ENCODE measurements at places on chromosomes 5 and 9. TPM values are rescaled to one million over a fixed set of nuclear protein-coding genes. Genes with fewer than 3 reads are reported as not detected.

The CYFIP2 gene
- 45.1 TPM for total RNA-seq

The SPAAR gene
- total RNA-seq = not detected

The SUSD3 gene
- total RNA-seq = 11.3 TPM

The RAB3C gene
- not detected for total RNA-seq

The ISL1 gene
- total RNA-seq = 1.3 TPM

The PCDHA12 gene
- not detected for total RNA-seq

- DNase-seq = no peak
These were observed 292.1 kb upstream of the RORB start for GRCh38 chr9:74205056-74205455.

GRCh38 chr5:78610636-78611035 lies 37.9 kb downstream of the LHFPL2 start:
- DNase-seq = no peak

GRCh38 chr9:38064842-38065368 lies 4.1 kb downstream of the SHB start:
- no peak for DNase-seq

GRCh38 chr9:35616681-35617459 lies 1.3 kb downstream of the CD72 start:
- DNase-seq = no peak

GRCh38 chr5:66477596-66477995 lies 118.6 kb upstream of the MAST4 start:
- no peak for DNase-seq

DNA sequence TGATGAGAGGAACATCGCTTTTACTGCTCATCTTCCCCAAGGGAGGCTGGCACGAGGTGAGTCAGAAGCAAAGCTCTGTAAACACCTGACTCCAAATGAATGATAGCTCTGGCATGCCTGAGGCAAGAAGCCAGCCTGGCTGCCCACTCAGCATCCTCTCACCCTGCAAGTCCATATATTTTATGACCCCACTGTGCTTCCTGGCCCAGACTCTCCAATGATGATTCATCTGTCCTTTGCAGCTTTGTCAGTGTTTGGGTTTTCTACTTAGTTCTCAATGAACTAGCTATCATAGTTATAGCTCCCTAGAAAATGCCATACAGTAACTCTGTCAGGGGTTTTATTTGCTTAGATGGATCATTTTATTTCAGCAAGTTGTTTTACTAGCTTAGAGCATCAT lies 52.1 kb upstream of the FSTL4 start:
- peak; percentile 12 for DNase-seq

GRCh38 chr9:114860187-114860586 lies 54.3 kb upstream of the TNFSF15 start:
- no peak for DNase-seq

GRCh38 chr5:78758169-78758839 lies 109.7 kb upstream of the LHFPL2 start:
- no peak for DNase-seq

- DNase-seq = no peak
These were observed 121.2 kb downstream of the TLE4 start for GRCh38 chr9:79692857-79693571.

DNA sequence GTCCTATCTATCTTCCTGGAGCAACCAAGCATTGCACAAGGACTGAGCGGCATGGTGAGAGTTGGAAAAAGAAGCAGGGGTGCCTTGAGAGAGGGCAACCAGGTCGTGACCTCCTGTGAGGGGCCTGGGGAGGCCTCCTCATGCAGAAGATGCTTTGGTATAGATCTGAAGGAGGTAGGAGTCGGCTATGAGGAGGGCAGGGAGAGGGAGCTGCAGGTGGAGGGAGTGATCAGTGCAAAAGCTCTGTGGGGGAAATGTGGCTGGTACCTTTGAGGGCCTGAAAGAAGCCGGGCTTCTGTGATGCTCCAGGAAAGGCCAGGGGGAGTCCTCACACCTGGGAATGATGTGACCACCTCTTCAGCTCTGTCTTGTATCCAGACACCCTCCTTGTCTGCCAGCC lies 3.6 kb upstream of the SLC25A48 start:
- no peak for DNase-seq

DNA sequence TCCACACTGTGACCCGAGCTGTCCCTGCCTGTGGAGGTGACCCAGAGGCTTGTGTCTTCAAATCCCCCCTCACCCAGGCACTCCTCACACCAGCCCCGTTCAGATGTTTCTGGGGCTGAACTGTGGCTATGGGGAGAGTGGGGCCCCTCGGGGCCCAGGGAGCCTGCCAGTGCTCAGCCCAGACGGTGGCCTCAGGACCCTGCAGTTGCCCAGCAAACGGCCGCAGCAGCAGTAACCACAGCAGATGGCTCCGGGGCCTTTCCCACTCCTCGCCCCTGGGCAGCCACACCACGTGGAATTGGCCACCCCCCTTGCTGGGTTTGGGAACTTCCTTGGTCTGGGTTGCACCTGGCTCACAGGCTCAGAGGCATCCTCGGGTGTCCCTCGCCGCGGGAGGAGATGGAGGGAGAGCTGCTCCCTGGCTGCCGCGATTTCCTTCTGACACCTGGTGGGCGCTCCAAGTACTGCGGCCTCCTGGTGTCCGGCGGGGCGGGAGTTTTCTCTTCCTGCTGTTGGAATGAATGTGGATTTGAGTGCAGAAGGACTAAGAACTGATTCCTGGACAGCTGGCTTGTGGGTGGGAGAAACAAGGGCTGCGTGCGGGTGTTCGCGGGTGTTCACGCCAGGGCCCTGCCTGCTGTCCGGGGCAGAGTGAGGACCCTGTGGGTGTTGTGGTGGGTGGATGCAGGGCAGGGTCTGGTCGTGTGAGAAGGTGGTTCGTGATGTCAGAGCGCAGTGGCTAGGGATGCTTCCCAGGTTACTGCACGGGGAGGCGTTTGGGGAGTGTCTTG lies 97.5 kb downstream of the COL5A1 start:
- peak; percentile 12 for DNase-seq
